Brain (organoid and tissue), 16 donors: ENCODE measurements at places on chromosomes 5 and 9.
A peak's percentile ranks its signal among the peaks of the same experiment; 100 is the strongest.

GRCh38 chr9:21831841-21832509 is 29.5 kb downstream of the MTAP start:
- no peak for DNase-seq

- DNase-seq: peak; percentile 59
These were observed at the start of gene PTGS1 for GRCh38 chr9:122370869-122371755. Gene PTGS1, plus strand, starts transcription at chr9:122371024. Its CDS starts 61 bp downstream, at chr9:122371085.

DNA sequence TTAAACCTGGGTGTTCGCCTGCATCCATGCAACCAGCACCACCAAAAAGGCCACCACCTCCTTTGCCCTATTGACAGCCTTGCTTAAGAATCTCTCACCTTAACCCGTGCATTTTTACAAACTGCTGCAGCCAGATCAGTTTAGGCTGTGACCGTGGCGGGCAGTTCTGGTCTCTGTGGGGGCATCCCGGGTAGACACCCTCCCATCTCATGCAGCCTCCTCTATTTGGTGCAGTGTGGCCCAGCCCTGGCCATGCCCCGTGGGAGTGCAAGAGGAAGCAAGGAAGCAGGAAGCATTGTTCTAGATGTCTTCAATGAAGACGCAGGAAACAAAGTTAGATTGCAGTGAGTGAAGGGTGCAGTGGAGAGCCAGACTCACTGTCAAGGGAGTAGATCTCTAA is 108.8 kb upstream of the MVB12B start:
- no peak for DNase-seq

DNA sequence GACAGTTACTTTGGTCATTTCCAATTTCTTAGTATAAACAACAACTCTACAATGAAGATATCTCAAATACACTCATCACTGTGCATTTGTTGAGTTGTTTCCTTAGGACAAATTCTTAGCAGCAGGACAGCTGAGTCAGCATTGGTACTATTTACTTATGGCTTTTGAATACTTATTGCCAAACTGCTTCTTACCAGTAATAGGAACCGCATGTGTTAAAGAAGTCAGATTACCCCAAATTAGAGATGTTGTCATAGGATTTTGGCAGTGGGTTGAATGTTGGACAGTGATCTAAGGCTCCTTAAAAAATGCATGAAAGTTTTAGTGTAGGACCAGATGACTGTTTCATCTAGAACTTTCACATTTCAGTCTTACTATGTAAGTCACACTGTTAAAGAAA is 280.1 kb upstream of the DMRT1 start:
- no peak for DNase-seq

DNA sequence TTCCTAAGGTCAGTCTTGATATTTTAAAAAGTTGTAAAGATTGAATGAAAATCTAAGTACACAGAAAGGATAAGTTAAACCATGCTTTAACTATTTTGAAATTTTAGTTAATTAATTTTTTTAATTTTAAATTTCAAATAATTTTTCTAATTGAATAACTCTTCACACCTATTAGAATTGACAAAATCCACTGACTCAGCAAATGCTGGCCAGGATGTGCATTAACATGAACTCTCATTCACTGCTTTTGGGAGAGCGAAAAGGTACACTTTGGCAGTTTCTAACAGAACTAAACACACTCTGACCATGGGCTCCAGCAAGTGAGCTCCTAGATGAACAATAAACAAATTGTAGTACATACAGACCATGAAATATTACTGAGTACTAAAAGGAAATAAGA is 209.5 kb downstream of the PTPRD start:
- DNase-seq: no peak

DNA sequence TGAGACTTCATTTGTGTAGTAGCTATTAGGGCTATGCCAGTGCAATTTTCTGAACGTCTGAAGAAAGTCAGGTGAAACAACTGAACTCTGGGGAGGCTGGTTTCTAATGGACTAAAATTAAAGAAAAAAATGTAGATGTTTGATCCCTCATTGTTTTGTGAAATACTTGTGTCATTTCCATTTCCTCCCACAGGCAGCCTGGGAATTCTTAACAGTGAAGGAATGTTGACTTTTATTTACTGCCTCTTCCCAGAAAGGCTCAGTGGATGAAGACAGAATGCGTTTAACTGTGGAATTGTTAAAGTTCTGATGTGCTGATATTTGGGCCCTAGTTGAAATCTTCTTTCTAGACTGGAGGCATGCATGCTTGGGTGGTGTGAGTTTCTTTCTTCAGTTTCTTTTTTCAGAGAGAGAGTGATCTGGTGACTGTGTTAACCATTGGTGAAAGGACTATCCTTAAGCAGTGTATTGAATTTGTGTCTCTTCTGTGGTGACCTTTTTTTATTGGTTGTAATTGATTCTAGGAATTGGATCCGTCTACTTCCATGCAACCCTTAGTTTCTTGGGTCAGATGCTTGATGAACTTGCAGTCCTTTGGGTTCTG is 15.5 kb downstream of the ACER2 start:
- DNase-seq: no peak

GRCh38 chr5:170792878-170793277 is 9.4 kb downstream of the GABRP start:
- no peak for DNase-seq

DNA sequence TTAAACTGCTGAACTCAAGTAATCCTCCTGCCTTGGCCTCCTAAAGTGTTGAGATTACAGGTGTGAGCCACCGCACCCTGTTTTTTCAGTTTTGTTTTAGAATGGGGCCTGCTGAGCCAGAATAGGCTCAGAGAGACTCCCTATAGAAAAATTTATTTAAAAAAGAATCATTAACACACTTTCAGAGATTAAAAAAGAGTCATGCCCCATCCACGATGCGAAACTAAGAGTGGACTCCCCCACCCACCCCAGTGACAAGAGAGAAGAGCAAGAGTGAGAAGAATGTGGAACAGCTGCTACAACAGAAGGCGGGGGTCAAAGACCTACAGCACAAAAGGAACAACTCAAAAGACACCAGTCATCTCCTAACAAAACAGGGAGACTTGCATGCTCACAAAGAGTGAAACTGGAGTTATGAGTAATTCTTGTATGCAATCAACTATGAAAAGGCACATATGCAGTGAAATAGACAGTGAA is 47.2 kb downstream of the GLDC start:
- no peak for DNase-seq

DNA sequence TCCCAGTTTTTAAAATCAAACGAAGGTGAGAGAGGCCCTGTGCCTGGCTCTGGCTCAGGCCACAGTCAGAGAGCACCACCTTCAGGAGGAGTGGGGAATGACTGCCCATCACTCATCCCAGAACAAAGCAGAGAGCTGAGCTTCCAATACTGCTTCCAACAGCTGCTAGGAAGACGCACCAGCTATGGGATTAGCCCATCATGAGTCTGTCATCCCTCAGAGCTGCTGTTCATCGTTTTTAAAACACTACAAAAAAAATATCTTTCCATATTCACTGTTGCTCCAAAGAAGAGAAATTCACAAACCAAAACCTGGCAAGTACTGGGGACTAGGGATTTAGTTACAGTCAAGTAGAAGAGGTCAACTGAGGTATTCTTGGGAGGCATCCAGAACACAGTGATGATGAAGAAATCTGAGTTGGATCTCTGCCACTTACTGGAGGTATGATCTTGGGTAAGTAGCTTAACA is 102.4 kb downstream of the CDK5RAP2 start:
- peak; percentile 88 for DNase-seq

GRCh38 chr9:36056896-36057295 is 20.2 kb downstream of the RECK start:
- DNase-seq: no peak

GRCh38 chr5:180639741-180640610 is 9.4 kb downstream of the FLT4 start:
- DNase-seq: no peak

- DNase-seq: no peak
These were observed 205.4 kb upstream of the PTPRD start for GRCh38 chr9:10818206-10818605.

GRCh38 chr5:138543730-138544104 is 681 bp upstream of the ETF1 start:
- no peak for DNase-seq

DNA sequence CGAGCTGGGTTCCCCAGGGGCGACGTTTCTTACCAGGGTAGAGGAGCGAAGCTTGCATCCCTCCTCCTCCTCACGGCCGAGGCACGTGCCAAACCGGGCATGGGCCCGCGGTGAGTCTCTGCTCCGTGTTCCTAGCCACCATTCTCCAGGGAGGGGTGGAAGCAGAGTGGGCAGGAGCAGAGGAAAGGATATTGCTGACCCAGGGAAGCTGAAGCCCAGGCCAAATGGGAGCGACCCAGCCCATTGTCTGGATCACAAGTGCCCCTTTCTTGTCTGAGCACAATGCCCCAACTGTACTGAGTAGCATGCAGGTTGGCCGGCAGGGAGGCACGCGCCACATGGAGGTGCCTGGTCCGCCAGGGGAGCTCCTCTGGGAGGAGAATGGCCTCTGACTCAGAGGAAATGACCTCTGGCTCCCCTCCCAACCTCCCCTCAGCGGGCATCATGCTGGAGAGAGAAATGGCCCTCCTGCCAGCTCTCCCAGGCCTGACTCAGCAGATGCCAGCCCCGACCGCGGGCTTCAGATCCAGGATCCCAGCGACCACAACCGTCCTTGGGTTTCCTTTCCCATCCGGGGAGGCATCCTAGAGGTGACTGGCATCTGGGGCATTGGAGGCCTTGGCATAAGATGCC is 1.1 kb downstream of the PRR7 start:
- peak; percentile 66 for DNase-seq

DNA sequence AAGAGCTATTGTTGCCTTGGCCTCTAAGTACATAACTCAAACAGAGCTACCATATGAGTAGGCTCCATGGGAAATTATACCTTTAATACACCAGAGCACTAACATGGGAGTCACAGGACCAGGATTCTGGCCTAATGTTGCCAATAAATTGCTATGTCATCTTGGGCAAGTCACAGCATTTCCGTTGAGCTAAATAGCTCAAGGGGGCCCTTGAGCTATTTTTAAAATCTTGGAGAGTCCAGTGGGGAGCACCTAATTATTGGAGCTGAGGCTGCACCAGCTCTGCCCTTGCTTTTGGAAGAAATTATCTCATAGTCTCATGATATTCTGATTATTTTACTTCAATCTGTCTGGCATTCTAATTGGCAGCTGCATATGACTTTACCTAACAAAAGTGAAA is 350.8 kb downstream of the ENC1 start:
- no peak for DNase-seq

GRCh38 chr5:175466700-175467318 is 11.6 kb upstream of the SFXN1 start:
- no peak for DNase-seq

DNA sequence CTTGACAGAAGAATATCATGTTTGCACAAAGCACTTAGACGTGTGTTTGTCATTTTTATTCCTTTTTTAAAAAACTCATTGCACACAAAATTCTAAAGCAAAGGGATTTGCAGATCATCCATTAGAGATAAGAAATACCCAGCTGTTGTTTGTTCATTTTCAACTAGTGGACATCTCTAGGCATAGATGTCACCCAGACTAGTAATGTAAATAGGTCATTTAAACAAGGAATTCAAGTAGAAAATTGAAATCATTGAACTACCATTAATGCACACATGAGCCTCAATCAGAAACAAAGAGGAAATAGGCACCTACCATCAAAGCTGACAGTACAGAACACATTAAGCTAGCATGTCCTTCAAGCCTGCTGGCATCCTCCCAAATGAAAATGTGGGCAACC is 107.3 kb downstream of the OR2K2 start:
- DNase-seq: peak; percentile 8

GRCh38 chr5:139065306-139065705 is 132.9 kb downstream of the SIL1 start:
- peak; percentile 36 for DNase-seq

GRCh38 chr9:116654059-116654355 is 33.1 kb upstream of the TRIM32 start:
- DNase-seq: no peak

DNA sequence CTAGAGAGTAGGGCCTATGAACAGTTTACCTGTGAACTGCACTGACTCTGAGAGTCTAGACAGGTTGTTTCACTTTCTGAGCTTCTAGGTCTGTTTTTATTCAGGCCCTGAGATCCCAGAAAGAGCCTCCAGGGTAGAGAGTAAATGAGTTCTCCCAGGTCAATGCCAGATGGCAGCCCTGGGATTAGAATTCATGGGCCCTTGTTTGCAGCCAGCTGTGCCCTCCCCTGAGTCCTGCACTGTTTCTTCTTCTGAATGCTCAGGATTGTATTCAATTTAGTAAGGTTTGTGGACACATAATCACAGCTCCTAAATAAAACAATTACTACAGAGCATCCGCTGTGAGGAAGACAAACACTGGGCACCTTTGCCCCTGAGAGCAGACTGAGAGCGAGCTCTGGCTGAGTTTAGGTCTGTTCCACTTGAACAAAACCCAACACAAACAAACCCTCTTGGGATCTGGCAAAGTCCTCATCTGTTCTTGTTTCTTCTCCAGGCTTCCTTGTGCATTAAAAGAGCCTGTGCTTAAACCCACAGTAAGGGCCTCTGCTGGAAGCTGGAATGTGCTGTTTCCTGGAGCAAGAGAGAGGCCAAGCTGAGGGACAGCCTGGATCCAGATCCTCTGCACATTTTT is 29.9 kb downstream of the FAM219A start:
- peak; percentile 40 for DNase-seq

- no peak for DNase-seq
These were observed 267.5 kb downstream of the GABRB2 start for GRCh38 chr5:161278739-161279660.

DNA sequence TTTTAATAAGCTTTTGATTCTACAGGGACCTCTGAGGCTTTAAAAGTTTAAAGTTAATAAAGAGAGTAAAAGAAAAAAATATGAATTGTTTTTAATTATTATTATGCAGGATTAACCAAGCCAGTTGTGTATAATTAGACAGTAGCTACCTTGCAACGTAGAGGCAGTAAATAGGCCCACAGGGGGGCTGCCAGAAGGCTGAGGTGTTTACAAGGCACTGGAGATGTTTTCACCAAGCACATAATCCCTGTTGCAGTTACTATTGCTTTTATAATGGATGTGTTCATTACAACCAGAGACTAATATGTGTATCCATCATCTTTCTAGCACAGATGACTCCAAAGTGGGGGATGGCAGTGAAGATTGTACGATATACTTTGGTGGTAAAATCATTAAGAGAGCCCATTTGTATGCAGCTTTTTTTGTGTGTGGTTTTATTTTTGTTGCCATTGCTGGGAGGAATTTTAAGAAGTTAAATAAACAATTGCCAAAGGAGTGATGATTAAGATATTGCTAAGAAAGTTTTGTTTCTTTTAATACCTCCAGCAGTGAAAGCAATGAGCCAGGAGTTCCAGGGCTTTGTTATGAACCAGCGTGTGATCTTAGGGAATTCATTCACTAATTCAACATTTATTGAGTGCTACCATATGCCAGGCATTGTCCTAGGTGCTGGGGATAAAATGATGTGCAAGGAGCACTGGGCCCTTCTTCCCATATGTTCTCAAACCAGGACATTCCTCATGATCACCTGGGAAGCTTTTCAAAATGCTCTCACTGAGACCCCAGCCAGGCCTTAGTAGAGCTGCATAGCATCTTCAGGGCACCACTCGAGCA is 138.7 kb upstream of the EFNA5 start:
- DNase-seq: no peak

GRCh38 chr9:25119041-25119440 is 559.2 kb downstream of the TUSC1 start:
- peak; percentile 18 for DNase-seq

- peak; percentile 3 for DNase-seq
These were observed 40.6 kb downstream of the ZNF883 start for GRCh38 chr9:112971415-112971814.
